ENCODE measurements at places on chromosomes 1 and 21. TPM values are rescaled to one million over a fixed set of nuclear protein-coding genes. Genes with fewer than 3 reads are reported as not detected.
A peak's percentile ranks its signal among the peaks of the same experiment; 100 is the strongest.

ANGPTL3 gene
- not detected for total RNA-seq

DNA sequence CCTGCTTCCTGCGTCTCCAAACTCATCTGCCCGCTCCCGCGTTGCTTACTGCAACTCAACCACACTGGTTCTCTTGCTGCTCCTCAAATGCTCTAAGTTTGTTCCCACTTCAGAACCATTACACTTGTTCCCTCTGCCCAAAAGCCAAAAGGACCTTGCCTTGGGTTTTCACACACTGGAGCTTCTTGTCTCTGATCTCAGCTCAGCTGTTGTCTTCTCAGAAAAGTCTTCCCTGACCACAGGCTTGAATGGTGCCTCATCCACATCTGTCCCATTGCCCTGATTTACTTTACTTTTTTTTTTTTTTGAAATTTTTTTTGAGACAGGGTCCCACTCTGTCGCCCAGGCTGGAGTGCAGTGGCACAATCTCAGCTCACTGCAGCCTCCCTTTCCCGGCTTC lies 44.3 kb upstream of the SYT14 start:
- no peak overlapping the region for H3K4me3 ChIP-seq
- no peak for DNase-seq
- no peaks in the 10 kb centered on the region for H3K36me3 ChIP-seq
- H3K27me3 ChIP-seq, result no peaks in the 10 kb centered on the region
- H3K27ac ChIP-seq, result no peak overlapping the region

DNA sequence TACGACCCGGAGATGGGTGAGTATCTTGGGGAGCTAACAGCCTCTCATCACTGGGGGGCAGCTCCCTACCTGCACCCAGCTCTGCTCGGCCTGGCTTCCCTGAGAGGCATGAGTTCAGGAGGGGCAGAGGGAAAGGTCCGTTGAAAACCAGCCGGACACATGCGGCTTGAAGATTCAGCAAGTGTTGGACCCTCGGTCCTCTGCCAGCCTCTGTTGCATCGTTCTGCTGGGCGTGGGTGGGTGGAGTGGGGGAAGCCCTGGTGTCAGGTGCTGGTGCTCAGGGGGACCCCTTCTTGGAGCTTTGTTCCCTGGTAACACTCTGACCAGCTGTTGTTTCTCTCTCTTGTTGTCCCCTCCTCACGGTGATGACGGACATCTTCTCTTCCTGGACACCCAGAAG lies 20.9 kb downstream of the PSEN2 start:
- no peaks in the 10 kb centered on the region for H3K4me1 ChIP-seq
- H3K4me3 ChIP-seq, result no peak overlapping the region
- no peak overlapping the region for H3K27ac ChIP-seq
- peaks cover 3% of the 10 kb centered on the region for H3K36me3 ChIP-seq

GRCh38 chr1:11531314-11531870 lies 52.4 kb downstream of the DISP3 start:
- no peak overlapping the region for H3K27ac ChIP-seq
- no peaks in the 10 kb centered on the region for H3K4me1 ChIP-seq
- no peak for DNase-seq
- H3K4me3 ChIP-seq, result no peak overlapping the region
- H3K36me3 ChIP-seq, result no peaks in the 10 kb centered on the region

- H3K27ac ChIP-seq, result no peak within 1 kb of the TSS
- H3K27me3 ChIP-seq, result peaks cover 17% of the 10 kb centered on the region
- H3K4me1 ChIP-seq, result peaks cover 3% of the 10 kb centered on the region
- H3K4me3 ChIP-seq, result peak within 1 kb of the TSS; percentile 42
These were observed at the start of gene VAV3 for GRCh38 chr1:107965110-107965991. Gene VAV3, minus strand, starts transcription at chr1:107965180. Its CDS starts 311 bp downstream, at chr1:107964869.

GRCh38 chr1:119655154-119655553 lies 7.1 kb upstream of the ZNF697 start:
- peaks cover 5% of the 10 kb centered on the region for H3K4me1 ChIP-seq
- H3K4me3 ChIP-seq, result no peak overlapping the region
- H3K27me3 ChIP-seq, result no peaks in the 10 kb centered on the region
- H3K36me3 ChIP-seq, result no peaks in the 10 kb centered on the region
- no peak overlapping the region for H3K27ac ChIP-seq

INSRR gene
- total RNA-seq, result not detected

DNA sequence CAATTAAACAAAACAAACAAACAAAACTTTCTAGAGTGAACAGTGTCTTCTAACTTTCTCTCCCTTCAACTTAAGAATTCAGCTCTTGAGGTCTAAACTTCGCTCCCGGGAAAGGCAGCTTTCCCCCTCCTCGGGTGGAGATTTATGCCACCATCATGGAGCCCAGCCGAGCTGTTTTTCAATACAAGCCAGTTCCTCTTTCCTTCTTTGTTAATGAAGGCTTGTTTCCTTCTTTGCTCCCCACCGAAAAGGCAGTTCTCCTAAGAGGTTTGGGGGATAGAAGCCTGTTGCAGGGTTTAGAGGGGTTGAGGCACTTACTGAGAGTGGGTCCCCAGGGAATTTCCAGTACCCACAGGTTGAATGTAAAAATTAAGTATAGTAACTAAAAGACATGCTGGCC lies 26.5 kb downstream of the OLIG1 start:
- no peaks in the 10 kb centered on the region for H3K4me1 ChIP-seq
- no peaks in the 10 kb centered on the region for H3K36me3 ChIP-seq
- H3K27me3 ChIP-seq, result peaks cover 5% of the 10 kb centered on the region

TEX38 gene
- total RNA-seq, result not detected

GRCh38 chr1:17719874-17720273 lies 35.3 kb upstream of the ACTL8 start:
- no peaks in the 10 kb centered on the region for H3K36me3 ChIP-seq

- peaks cover 9% of the 10 kb centered on the region for H3K4me1 ChIP-seq
- H3K27ac ChIP-seq, result peak overlapping the region; percentile 79
- DNase-seq, result no peak
- peak overlapping the region; percentile 16 for H3K4me3 ChIP-seq
- peaks cover 7% of the 10 kb centered on the region for H3K36me3 ChIP-seq
These were observed 2.2 kb downstream of the TMEM200B start for GRCh38 chr1:29121516-29121935.

GRCh38 chr1:248618878-248619277 lies 16.0 kb downstream of the OR2T11 start:
- H3K36me3 ChIP-seq, result no peaks in the 10 kb centered on the region
- H3K4me3 ChIP-seq, result no peak overlapping the region
- H3K27me3 ChIP-seq, result no peaks in the 10 kb centered on the region
- H3K4me1 ChIP-seq, result no peaks in the 10 kb centered on the region

RPTN gene
- not detected for total RNA-seq

DNA sequence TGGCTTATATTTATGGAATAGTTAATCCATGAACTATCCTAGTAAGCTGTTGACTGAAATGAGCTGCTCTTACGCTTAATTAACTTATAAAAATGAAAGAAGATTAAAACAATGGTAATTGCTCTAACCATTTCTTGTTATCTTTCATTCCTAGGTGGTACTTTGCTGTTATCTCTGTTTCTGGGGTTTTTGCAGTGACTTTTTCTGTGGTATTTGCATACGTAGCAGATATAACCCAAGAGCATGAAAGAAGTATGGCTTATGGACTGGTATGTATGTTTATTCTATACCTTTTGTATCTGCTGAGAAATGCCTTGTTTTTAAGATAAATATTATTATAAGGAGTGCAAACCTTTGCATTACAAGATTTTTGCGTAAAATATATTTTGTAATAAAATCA lies 71.0 kb downstream of the SASS6 start:
- DNase-seq, result no peak
- no peak overlapping the region for H3K27ac ChIP-seq
- no peak overlapping the region for H3K4me3 ChIP-seq
- H3K4me1 ChIP-seq, result no peaks in the 10 kb centered on the region
- no peaks in the 10 kb centered on the region for H3K27me3 ChIP-seq
- no peaks in the 10 kb centered on the region for H3K36me3 ChIP-seq

- no peak overlapping the region for H3K27ac ChIP-seq
- DNase-seq, result peak; percentile 81
- peaks cover 8% of the 10 kb centered on the region for H3K4me1 ChIP-seq
- H3K27me3 ChIP-seq, result no peaks in the 10 kb centered on the region
These were observed 45.8 kb upstream of the DNASE2B start for GRCh38 chr1:84352298-84353106.
